ENCODE measurements at places on chromosomes 5 and 9.

GRCh38 chr5:172487671-172488070 is 33.3 kb upstream of the SH3PXD2B start:
- DNase-seq = no peak

DNA sequence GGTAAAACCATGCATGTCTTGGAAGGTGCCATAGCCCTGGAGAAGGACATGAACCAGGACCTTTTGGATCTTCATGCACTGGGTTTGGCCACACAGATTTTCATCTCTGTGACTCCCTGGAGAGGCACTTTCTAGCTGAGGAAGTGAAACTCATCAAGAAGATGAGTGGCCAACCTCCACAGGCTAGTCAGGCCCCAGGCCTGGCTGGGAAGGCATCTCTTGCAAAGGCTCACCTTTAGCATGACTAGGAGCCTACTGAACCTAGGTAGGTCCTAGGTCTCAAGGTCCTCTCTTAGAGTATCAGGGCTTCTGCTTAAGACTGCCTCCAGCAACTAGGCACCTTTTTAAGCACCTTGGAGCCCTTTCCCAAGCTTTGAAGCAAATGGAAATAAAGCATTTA is 1448.7 kb upstream of the ACO1 start:
- no peak for DNase-seq

DNA sequence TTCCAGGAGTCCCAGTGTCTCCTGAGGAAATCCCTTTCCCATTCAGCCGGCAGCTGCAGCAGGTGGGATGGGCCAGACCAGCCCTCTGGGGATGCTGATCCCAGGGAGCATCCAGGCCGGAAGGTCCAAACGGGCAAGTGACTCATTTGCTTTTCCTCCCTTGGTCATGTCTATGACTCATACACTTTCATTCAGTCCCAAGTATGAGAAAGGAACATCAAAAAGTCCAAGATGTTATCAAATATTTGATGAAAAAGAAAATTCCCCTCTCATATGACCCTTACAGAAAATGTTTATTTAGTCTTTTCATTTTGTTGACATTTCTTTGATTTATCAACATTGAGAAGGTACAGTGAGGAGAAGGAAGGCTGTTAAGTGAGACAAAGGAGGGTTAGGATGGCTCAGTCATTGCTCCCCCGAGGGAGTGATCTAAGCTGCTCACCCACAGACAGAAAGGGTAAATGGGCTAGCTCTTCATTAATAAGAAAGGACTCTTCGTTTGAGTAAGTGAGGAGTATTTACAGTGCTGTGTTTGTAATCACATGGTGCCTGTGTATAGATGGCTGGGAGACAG is 117.6 kb upstream of the ANKRD55 start:
- DNase-seq = no peak

DNA sequence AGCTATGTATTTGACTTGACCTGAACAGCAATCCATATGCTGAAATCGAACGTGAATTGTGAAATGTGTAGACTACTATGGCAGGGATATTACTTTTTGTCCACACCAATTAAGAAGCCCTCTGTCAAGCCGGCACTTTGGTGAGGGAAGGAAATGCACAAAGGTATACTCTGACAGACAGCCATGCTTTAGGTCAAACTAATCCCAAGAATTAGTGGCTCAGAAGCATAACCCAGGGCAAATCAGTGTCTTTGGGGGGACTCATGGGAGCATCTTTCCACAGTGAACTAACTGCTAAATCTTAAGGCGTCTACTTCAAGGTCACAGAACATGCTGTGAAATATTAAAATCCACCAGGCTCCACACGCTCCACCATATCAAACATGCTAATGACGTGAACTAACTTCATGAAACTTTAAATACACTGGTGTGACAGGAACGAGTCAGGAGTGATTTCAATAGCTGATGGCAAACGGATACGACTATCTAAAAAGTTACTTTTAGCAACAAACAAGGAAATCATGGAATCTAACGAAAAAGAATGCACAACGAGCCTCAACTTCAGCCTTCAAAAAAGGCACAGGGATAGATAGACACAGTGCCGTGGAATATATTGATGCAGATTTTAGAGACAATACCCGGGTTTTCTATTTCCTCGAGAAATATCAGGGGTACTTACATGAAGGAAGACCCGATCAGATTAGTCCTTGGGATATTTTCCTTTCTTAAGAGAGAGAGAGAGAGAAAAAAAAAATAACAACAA is 527 bp downstream of the MEF2C start:
- DNase-seq = no peak

- no peak for DNase-seq
Observed at GRCh38 chr5:31357038-31357437, 163.6 kb downstream of the CDH6 start.

DNA sequence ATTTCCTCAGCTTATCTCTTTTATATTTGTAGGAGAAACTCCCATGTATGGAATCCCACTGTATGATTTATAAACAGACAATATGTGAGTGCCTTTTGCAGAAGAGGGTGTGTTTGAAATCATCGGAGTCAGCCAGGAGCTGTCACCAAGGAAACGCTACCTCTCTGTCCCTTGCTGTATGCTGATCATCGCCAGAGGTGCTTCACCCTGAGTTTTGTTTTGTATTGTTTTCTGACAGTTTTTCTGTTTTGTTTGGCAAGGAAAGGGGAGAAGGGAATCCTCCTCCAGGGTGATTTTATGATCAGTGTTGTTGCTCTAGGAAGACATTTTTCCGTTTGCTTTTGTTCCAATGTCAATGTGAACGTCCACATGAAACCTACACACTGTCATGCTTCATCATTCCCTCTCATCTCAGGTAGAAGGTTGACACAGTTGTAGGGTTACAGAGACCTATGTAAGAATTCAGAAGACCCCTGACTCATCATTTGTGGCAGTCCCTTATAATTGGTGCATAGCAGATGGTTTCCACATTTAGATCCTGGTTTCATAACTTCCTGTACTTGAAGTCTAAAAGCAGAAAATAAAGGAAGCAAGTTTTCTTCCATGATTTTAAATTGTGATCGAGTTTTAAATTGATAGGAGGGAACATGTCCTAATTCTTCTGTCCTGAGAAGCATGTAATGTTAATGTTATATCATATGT is 18.0 kb upstream of the CTSL start:
- DNase-seq = no peak

- no peak for DNase-seq
Observed at GRCh38 chr5:100407053-100407452, 128.1 kb upstream of the FAM174A start.

DNA sequence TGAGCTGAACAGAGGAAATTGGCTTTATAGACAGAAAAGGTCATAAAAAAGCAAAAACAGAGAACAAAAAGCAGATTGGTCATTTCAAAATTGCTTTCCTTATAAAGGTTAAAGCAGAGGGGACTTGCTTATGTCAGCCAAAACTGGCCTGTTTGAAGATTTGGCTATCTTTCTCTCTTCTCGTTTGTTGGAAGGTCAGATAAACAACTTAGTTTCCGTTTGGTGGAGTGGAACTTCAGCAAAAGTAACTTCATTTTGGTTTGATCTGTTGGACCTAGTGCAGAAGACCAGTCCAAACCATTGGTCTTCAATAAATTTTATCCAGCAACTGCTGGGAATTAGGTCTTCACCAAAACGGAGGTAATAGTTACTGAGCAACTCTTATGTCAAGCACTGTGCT is 45.1 kb upstream of the HMGCS1 start:
- no peak for DNase-seq

- no peak for DNase-seq
Observed at GRCh38 chr5:153534102-153534501, 43.6 kb downstream of the GRIA1 start.

- DNase-seq = no peak
Observed at GRCh38 chr9:109556061-109556460, 58.0 kb upstream of the PTPN3 start.

- DNase-seq = no peak
Observed at GRCh38 chr5:1161833-1162229, 39.6 kb upstream of the SLC6A19 start.

GRCh38 chr5:40383749-40384651 is 295.7 kb upstream of the PTGER4 start:
- DNase-seq = no peak

DNA sequence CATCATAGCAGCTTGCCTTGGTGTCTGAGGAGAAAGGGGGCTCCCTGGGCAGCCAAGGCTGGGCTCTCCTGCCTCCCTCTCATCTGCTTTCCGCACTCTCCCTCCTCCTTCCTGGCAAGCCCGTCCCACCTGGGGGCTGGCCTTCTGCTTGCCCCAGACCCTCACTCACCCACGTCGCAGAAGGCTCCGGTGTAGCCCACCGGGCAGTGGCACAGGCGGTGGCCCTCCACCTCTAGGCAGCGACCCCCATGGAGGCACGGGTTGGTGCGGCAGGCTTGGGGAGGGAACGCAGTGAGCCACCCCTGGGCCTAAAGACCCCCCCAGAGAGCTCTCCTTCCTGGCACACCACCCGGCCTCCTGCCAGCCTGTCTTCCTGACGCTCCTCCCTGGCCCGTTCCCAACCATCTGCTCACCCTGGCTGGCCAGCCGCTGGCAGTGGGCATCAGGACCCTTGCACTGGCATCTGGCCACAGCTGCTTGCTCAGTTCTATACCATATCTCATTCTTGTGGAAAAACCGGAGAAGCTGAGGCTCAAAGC is 4.2 kb upstream of the PFN3 start:
- no peak for DNase-seq

DNA sequence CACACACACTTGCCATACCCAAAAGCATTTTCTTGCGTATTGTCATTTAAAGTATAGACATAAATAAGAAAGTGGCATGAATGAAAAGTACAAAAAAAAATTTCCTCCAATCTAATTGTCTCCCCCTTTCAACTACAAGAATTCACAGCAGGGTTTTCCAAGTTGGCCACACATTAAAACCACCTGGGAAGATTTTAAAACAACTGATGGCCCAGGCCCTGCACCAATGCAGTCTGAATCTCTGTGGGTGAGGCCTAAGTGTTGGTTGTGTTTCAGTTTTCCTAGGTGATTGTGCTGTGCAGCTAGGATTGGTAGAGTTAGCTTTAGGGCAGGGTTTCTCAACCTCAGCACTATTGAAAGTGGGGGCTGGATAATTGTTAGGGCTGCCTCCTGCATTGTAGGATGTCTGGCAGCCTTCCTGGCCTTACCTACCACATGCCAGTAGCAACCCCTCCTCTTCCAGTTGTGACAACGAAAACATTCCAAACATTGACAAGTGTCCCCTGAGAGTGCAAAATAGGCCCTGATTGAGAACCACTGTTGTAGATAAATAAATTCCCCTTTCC is 337.1 kb downstream of the KIAA0825 start:
- DNase-seq = no peak

DNA sequence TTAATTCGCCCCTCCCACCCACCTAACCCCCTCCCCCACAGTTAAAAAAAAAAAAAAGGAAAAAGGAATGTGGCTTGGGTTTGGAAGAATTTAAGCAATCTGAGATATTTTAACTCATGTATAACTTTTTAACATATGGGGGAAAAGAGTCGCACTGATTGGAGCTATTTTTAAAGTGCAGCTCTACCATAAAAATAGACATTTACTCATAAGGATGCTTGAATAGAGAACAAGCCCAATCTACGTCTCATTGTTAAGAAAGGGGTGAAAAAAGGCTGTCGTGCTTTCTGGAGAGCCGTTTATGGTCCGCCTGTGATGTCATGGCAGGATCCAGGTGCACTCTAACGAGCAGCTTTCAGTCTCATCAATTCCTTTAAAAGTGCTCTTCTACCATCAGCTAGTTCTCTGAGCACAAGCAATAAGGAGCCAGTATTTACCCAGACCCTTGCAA is 142.4 kb downstream of the ELAVL2 start:
- no peak for DNase-seq
